ENCODE measurements at places on chromosomes 5 and 9.

DNA sequence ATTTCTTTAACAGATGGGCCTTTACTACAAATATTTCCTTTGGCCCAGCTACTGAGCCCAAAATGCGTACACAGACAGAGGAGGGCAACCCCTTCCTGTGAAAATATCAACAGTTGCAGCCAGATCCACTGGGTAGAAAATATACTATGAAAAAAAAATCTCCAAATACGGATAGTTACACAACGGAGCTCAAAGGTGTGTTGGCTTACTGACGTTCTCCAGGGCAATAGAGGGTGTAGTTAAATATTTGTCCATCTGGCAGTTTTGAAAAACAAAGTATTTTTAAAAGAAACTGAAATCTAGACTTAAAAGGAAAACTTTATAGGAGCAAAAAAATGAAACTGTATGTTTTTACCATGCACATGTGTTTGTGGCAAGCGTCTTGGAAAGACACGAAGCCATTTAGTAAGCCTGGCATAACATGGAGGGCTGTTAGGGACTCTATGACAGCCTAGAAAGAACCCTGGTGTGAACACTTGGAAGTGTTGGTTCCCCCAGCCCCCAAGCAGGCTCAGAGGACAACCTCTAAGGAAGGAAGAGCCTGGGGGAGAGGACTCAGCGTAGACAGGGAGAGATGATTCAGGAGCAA is 157.8 kb upstream of the TRPM3 start:
- DNase-seq: no peak

DNA sequence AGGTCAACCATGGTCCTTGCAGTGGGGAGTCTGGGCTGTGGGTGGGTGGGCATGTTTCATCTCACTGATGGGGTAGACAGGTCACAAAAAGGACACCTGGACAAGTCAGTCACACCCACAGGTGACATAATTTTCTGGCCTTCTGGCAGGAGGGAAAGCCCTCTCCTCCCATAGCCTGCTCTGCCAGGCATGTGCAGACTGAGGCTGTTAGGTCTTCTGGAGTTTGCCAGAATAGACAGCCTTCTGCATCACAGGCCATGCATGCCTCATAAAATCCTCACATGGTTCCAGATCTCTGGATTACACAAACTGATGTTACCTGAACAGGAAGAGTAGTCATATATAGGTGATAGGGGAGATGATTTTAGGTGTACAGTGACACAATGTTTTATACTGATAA is 49.1 kb downstream of the ARHGAP26 start:
- DNase-seq: no peak

DNA sequence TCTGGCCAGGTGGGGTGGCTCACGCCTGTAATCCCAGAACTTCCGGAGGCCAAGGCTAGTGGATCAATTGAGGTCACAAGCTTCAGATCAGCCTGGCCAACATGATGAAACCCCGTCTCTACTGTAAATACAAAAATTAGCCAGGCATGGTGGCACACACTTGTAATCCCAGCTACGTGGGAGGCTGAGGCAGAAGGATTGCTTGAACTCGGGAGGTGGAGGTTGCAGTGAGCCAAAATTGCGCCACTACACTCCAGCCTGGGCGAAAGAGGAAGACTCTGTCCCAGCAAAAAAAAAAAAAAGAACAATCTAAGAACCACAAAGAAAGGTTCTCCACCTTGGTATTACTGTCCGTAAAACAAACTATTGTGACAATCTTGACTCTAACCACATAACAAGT is 9.7 kb downstream of the MYO10 start:
- DNase-seq: no peak

- DNase-seq: no peak
Measured at GRCh38 chr5:81505672-81506071, 111.7 kb upstream of the ACOT12 start.

DNA sequence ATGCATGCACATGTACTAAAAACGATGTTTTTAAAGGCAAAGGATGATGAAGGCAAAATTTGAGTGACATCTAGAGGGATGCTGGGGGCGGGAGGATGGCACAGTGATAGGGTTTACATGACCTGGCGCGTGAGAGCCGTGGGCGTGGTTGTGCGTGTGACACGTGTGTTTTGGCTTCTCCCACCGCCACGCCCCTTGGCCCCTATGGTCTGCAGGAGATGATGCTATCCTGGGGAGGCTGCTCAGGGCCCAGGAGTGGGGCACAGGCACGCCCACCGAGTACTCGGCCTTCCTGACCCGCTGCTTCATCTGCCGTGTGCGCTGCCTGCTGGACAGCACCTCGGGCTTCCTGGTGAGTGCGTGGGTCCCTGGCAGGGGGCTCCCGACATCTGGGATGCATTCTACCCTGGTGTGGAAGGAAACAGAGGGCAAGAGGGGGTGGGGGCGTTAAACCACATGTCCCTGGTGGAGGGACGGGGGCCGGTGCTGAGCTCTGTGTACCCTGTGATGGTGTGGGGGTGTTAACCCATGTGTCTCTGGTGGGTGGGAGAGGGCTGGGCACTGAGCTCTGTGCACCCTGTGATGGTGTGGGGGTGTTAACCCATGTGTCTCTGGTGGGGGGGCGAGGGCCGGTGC is 19.2 kb upstream of the EXOC3 start:
- DNase-seq: peak; percentile 54

- no peak for DNase-seq
Measured at GRCh38 chr5:14249258-14250082, 106.3 kb downstream of the TRIO start.

- DNase-seq: peak; percentile 15
Measured at GRCh38 chr5:172423379-172424110, 30.8 kb downstream of the SH3PXD2B start.

- DNase-seq: no peak
Measured at GRCh38 chr9:35976726-35977125, 18.8 kb upstream of the OR2S2 start.

DNA sequence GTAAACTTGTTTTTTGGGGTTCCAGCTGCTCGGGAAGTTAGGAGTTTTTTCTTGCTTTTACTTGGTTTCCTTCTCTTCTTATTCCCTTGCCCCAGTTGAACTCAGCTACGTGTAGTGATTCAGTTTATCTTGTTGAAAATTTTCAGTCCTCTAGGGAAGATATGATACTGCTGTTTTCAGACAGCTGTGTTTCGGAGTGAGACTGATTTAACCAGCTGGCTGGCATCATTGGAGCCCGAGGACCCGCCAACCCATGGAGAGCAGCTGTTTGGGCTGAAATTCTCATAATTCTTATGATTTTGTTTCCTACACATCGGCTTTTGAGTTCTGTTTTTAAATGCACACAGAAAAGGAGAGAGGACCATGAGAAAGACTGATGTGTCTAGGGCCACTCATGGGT is 271.5 kb downstream of the NR3C1 start:
- no peak for DNase-seq

GRCh38 chr5:83071286-83072051 is 5.7 kb downstream of the TMEM167A start:
- no peak for DNase-seq

DNA sequence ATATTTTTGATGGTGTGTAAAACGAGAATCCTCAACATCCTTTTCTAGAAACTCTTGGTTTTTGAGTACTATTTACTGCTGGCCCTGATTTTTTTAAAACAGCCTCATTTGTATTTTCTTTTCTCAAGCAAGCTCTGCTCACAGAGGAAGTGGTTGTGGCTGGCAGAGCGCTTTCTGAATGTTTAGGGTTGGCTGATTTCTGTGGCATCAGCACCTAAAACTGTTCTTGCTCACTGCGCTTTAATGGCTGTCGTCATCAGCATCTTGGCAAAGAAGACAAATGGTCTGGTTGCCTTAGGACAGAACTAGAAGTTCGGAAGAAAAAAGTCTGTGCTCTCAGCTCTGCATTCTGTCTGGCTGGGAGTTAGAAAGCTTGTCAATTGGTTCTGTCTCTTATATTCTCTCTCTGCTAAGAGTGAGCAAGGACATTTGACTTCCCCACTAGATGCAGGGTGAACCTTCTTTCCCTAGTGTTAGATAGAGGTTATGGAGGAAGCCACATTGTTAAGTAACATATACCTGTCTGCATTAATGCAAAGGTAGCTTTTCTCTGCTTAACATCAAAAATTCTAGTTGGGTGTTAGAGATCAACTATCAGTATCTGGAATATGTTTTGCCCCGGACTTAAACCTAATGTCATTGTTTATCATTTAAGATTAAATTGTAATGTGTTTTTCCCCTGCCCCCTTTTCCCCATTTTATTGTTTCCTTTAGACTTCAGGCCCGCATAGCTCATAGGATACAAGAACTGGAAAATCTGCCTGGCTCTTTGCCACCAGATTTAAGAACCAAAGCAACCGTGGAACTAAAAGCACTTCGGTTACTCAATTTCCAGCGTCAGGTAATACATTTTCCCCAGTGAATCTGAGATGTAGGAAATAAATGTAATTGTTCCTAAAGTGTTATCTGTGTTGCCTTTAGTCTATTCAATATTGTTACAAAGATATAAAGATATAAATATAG is 39.0 kb downstream of the SMARCA2 start:
- no peak for DNase-seq

GRCh38 chr9:131748411-131748955 is 8.6 kb upstream of the RAPGEF1 start:
- no peak for DNase-seq

GRCh38 chr5:14035859-14036503 is 91.5 kb upstream of the DNAH5 start:
- peak; percentile 31 for DNase-seq

DNA sequence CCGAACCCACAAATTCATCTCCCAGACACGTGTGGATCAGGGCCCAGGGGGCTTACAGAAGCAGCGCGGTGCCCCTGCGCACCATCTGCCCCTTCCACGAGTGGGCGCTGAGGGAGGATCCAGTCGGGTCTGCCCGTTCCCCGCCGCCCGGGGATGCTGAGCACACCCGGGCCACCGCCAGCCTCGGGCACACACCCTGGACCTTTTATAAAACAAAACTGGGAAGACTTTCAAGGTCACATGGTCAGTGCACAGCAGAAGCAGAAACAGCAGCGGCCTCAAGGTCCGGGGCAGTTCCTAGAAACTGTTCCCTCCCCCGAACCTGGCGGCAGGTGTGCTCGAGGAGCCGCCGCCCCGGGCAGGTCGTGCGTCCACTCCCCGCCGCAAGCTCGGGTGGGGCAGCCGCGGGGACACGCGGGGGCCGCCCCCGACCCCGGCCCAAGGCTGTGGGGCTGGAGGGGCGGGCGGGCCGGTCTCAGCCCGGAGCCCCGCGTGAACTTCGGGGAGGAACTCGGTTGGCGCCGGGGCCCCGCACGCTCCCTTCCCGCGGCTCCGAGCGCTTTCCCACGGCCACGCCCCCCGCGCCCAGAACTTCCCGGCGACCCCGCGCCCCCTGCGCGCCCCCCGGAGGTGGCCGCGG is 633 bp upstream of the PPP1R26 start:
- DNase-seq: peak; percentile 54

DNA sequence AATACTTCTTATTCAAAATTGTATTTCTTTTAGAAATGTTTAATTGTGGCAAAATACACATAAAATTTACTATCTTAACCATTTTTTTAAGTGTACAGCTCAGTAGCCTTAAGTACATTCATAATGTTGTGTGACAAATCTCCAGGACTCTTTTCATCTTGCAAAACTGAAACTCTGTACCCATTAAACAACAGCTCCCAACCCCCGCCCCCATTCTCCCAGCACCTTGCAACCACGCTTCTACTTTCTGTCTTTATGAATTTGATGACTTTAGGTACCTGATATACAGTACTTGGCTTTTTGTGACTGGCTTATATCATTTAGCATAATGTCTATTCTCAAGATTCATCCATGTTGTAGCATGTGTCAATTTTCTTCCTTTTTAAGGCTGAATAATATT is 2.8 kb upstream of the IL5 start:
- no peak for DNase-seq

DNA sequence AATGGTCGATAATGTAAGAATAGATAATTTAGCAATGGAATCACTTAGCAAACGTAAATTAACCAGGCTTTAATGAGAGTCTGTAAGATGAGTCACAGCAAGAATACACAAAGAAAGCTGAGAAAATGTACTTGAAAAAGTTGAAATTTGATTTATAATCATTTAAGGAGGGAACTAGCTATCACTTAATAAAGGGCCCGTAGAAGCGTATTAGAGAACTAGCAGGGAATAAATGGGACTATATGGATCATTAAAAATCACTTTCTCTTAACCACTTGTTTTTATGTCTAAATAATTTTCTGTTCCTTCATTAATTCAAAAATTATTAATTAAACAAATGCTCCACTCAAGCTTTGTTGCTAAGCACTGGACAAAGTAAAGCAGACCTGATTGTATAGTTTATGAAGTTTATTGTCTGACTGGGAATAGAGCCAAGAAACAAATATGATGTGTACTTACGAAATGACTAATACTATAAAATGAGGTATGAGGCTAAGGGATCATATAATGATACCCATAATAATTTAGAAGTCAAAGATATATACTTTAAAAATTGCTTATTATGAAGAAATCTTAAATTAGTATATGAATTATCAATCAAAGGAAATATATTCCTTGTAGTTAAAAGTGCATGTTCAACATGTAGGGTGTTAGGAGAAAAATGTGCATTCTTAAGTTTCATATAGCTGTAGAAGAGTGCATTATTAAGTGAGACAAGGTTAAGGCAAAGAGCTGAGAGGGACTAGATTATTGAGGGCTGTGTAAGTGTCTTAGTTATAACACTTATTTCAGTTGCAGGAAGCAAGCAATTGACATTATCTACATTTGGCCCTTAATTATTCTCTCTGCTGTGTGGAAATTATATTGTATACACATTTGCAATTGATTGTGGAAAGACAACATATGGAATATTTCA is 196.8 kb downstream of the PRDM9 start:
- DNase-seq: no peak

DNA sequence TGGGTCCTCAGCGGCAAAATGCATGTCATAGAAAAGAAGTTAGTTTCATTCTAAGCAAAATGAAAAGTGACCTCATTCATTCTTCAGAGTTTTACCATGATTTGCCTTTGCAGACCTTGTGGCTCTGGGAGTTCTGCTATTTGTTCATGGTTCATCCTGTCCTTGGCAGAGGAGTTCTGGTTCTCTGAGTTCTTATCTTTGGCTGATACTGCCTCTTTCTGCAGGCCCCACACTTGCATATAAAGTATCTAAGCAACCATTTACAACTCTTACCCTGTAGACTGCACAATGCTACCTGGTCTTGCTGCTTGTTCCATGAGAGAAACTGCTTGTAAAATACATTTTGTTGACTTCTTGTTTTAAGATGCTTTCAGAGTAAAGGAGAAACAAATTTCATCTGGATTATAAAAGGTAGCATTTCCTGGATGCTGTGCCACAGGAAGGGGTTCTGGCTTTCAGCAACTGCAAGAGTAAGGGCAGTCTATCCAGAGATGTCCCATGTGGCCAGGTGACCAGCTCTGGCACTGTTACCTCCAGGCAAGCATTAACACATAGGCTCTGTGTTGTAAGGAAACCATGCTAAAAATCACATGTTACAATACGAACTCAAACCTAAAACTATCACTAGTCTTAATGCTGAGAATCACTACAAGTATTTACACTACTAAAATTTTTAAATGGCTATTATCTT is 513.2 kb downstream of the SPOCK1 start:
- DNase-seq: no peak

- no peak for DNase-seq
Measured at GRCh38 chr5:134489227-134489944, 36.1 kb upstream of the JADE2 start.

GRCh38 chr5:151708126-151708525 is 21.4 kb upstream of the SPARC start:
- DNase-seq: no peak

Measured in heart left ventricle (tissue), 16 donors.